Foreskin melanocyte (primary cell): ENCODE measurements at places on chromosomes 13 and 19.

GRCh38 chr19:43956827-43957226, 5.8 kb downstream of the ZNF221 start:
- no peak for DNase-seq

DNA sequence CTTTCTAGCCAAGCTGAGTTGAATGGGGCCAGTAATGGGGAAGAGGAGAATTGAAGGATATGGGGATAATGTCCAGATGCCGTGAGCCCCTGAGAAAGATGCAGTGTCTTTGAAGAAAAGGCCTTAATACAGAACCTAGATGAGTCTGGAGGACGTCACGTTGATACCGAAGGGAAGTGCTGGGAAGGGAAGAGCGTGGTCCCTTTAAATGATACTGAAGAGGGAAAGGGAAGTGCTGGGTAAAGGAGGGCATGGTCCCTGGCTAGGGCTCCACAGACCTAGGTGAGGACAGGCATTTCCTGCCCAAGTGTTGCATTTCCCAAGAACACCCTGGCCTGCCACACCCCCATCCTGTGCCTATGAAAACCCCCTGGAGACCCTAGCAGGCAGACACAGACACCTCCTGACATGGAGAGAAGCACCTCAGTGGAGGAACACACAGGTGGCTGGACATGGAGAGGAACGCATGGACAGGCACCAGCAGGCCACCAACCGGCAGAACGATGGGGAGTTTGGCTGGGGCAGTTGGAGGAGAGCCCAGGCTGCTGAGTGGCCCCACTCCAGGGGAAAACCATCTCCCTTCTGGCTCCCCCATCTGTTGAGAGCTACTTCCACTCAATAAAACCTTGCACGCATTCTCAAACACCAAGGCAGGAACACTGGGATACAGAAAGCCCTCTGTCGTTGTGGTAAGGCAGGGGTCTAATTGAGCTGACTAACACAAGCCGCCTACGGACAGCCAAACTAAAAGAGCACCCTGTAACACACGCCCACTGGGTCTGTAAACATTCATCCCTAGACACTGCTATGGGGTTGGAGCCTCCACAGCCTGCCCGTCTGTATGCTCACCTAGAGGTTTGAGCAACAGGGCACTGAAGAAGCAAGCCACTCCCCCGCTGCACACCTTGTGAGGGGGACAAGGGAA, 34.9 kb upstream of the POMP start:
- DNase-seq = no peak

- no peak for DNase-seq
Measured at GRCh38 chr13:36912973-36913372, 7.1 kb downstream of the SMAD9 start.

- no peak for DNase-seq
Measured at GRCh38 chr19:39834287-39834841, 402 bp upstream of the DYRK1B start.

DNA sequence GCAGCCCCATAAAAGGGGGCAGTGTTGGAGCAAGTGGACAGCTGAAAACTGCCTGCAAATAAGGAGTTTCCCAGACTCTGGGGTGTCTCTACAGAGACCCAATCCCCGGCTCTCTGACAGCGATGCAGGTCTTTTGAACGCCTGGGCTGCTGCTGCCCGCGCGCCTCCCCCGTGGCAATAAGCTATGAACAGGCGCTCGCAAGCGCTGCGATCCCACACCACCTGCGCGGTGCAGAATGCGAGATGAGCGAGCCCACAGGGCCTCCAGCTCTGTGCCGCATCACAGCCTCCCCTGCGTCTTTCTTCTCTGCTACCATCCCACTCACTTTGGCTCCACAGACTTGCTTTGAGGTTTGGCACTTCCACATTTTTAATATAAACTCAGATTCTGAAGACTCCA, 62.3 kb downstream of the KCTD15 start:
- no peak for DNase-seq

DNA sequence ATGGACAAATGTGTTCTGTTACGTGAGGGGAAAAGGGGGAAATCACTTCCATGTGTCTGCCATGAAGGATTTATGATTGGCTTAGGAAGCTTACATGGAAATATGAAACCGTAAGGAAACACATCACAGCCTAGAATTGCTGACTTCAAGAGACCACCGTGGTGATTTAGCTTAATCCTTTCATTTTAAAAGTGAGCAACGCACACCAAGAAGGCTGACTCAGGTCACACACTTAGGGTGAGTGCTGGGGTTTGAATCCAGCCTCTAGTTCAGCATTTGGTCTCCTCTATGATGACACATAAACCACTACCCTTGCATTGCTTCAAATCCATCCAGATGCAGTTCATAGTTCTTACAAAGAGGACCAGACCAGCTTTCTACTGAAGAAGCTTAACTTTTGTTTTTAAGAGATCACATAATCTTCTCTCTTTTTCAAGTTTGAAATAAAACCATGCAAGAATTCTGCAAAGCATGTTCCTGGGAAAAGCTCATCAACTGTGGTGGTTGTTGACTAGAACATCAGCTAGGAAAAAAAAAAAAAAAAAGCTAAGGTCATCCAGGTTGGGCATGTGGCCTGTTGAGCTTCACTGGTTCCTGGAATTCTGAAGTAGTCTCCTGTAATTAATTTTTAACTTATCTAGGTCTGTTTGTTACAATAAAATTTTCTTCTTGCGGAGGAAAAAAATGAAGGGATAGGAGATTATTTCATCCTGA, 60.2 kb upstream of the KL start:
- DNase-seq = no peak

DNA sequence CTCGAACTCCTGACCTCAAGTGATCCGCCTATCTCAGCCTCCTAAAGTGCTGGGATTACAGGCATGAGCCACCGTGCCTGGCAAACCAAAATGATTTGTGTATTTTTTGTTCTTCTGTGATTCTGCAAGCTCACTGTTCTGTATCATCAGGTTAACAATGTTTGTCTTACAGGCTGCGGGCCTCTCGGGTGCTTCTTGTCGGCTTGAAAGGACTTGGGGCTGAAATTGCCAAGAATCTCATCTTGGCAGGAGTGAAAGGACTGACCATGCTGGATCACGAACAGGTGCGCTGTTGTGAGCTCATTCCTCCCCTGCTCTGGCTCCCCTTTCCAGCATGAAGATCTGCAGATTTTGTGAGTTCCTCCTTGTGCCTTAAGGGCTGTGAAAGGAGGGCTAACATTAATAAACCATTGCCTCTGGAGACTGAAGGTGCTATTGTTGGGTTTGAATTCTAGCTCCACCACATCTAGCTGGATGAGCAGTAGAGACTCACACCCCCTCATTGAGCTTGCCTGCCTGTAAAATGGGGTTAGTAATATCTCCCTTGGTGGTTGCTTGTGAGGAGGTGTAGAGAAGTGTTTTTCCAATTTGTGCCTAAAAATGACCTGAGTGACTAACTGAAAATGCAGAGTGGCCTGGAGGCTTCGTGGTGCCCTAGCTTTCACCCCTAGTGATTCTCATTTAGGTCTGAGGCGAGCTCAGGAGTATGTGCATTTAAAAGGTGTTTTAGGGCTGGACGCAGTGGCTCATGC, 12.9 kb downstream of the SAE1 start:
- no peak for DNase-seq

- DNase-seq = no peak
Measured at GRCh38 chr19:56218961-56219360, 16.9 kb downstream of the ZSCAN5C start.

- DNase-seq = no peak
Measured at GRCh38 chr13:25948910-25949309, 102.9 kb downstream of the SHISA2 start.

DNA sequence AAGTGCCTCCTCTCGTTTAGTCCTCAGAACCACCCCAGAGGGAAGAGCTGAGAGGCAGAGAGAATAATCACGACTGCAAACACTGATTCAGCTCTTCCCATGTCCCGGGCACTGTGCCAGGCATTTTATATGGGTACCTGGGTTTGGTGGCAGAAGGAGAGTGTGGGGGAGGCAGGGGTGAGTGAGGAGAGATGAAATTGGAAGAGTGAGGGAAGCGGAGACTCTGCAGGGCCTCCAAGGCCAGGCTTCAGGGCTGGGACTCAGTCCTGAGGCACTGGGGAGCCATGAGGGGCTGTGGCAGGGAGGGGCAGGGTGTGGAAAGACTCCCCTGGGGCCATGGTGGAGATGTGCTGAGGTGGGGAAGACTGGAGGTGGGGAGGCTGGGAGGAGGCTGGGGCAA, 8.7 kb downstream of the SYNGR4 start:
- DNase-seq = no peak

GRCh38 chr19:18718015-18718526, 34.6 kb downstream of the CRTC1 start:
- DNase-seq = no peak

DNA sequence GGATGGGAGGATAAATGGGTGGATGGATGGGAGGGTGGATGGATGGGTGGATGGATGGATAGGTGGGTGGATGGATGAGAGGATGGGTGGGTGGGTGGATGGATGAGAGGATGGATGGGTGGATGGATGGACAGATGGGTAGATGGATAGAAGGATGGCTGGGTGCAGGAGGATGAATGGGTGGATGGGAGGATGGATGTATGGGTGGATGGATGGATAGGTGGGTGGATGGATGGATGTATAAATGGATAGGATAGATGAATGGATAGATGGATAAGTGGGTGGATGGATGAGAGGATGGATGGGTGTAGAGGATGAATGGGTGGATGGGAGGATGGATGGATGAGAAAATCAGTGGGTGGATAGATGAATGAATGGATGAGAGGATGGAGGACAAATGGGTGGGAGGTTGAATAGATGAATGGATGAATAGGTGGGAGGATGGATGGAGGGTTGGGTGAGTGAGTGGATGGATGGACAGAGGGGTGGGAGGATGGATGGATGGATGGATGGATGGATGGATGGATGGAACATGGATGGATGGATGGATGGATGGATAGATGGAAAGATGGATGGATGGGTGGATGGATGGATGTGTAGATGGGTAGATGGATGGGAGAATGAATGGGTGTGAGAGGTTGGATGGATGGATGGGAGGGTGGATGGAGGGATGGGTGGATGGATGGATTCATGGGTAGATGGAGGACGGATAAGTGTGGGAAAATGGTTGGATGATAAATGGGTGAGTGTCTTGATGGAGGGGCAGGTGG, 35.9 kb upstream of the ONECUT3 start:
- no peak for DNase-seq

DNA sequence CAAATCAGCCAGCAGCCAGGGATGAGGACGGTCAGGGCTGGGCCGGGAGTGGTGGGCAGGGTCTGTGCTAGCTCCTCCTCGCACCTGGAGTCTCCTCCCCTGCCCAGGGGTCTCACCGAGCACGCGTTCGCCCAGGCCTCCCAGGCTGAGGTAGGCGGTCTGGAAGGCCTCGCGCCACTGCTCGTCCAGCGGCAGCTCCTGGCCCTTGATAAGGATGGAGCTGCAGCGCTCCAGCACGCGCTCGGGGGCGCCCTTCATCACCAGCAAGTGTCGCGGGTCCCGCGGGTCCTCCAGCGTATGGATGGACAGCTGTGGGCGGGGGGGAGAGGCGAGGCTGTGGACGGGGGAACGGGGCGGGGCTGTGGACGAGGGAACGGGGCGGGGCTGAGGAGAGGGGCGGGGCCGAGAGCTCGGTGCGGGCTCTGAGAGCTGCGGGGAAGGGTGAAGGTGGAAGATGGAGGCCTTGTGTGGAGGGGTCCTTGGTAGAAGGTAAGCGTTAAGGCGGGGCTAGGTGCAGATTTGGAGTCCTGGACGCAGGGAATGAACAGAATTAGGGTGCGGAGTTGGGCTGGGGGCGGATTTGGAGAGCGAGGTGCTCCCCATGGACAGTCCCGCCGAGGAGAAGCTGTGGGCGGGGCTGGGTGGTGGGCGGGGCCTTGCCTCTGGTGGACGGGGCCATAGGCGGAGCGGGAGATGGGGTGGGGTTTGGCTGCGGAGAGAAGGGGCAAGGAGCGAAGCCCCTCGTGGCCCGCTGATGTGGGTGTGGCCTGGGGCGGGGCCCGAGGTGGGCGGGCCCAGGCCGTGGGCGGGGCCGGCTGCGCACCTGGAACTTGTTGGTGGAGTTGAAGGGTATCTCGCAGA, 5.7 kb downstream of the ATP4A start:
- DNase-seq = peak; percentile 58

GRCh38 chr19:29672933-29673336, 7.7 kb downstream of the PLEKHF1 start:
- DNase-seq = no peak

DNA sequence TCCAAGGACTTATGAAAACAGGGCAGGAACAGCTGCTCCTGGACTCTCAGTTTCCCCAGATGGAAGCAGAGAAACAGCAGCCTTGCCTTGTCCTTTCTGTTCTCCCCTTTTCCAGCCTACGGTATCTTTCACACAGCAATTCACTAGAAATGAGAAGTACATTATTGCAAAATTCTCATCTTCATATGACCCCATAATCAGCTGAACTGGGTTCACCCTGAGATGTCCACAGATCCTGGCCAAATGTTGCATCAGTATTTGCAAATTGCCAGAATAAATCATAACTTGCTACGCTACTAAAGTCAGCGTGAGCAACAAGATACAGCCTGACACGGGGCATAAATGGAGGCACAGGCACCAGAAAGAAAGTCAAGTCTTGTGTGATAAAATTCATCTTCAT, 16.1 kb downstream of the VSTM1 start:
- DNase-seq = no peak

DNA sequence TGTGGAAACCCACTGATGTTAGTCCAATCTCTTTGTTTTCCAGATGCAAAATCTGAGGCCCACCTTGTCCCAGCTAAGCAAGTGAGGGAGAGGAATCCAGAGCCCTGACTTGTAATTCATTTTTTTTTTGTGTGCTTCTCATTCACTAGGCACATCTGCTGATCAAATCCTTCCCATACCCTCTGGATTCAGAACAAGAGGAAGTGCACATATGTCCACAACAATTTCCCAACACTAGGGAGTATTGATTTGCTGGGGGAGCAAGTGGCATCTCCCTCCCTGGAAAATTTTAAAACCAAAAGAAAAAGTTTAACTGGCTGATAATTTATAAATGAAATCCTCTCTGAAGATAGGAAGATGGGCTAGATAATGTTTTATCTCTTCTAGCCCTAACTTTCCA, 94.6 kb upstream of the RFC3 start:
- DNase-seq = peak; percentile 39

DNA sequence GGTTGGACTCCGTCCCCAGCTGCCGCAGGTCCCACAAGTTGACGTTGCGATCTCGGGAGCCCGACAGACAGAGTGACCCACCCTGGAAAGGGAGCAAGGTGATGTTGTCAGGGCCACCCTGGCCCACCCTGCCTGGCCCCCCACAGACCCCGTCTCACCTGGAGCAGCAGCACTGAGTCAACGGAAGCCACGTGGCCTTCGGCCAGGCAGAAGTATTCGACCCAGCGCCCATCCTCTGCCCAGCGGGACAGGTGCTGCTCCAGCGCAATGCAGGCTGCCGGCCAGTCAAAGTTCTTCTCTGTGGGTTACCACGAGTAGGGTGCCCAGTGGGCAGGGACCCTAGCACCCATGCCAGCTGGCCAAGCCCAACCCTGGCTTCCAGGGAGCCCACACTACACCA, 1.8 kb downstream of the FBXW9 start:
- no peak for DNase-seq

DNA sequence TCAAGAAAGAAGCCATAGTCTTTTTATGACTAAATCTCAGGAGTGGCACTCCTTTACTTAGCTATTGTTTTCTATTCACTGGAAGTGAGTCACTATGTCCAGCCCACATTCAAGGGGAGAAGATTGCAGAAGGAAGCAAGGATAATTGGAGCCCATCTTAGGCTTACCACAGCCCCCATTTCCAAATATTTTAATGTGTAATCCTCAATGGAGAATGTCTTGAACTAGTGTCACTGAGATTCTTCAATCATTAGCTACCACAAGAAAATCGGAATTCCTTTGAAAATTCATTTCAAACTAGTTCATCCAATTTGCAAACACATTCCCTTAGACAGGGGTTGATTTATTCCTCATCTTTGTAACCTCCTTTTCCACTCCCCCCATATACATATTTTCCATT, 84.7 kb downstream of the DLEU7 start:
- DNase-seq = no peak
